Spinal cord (tissue), 10 donors: ENCODE measurements at places on chromosomes 11 and 22. TPM values are rescaled to one million over a fixed set of nuclear protein-coding genes. Genes with fewer than 3 reads are reported as not detected.

OR51B4 gene
- total RNA-seq, result not detected

TCP11L1 gene
- total RNA-seq, result 33.4 TPM

DNAJB13 gene
- 0.40 TPM for total RNA-seq

EXPH5 gene
- 8.2 TPM for total RNA-seq

TRPM5 gene
- 0.10 TPM for total RNA-seq

MIAT gene
- 54.7 TPM for total RNA-seq

SERPING1 gene
- 35.7 TPM for total RNA-seq

CSF2RB gene
- total RNA-seq, result 1.9 TPM

OR8G1 gene
- total RNA-seq, result not detected

DDI1 gene
- total RNA-seq, result not detected

GPHA2 gene
- total RNA-seq, result 3.5 TPM

NAALADL1 gene
- total RNA-seq, result 25.2 TPM

OR2D2 gene
- total RNA-seq, result 0.22 TPM

LIF gene
- 0.61 TPM for total RNA-seq

NAALAD2 gene
- 20.3 TPM for total RNA-seq

MORC2 gene
- total RNA-seq, result 15.2 TPM

UPB1 gene
- total RNA-seq, result 2.2 TPM

KRTAP5-1 gene
- not detected for total RNA-seq
